HCEC 1CT (cell line): ENCODE measurements at places on chromosomes 7 and 10.

DNA sequence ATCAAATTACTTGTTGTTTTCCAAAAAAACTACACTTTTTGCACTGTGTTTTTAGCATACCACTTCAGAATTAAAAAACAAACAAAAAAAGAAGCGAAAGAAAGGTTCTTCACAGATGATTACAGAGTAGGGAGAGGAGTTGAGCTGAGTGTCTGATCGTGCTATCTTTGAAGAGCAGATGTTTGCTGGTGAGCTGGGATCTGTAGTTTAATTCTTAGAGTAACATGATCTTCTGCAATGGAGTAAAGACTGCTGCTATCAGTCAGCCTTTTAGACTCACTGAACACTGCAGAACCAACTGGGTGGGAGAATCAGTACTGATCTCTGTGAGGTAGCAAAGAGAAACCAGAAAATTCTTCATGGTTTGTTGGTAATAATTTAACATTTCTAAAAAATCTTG is 1197.8 kb upstream of the SORCS1 start:
- no peak for DNase-seq

DNA sequence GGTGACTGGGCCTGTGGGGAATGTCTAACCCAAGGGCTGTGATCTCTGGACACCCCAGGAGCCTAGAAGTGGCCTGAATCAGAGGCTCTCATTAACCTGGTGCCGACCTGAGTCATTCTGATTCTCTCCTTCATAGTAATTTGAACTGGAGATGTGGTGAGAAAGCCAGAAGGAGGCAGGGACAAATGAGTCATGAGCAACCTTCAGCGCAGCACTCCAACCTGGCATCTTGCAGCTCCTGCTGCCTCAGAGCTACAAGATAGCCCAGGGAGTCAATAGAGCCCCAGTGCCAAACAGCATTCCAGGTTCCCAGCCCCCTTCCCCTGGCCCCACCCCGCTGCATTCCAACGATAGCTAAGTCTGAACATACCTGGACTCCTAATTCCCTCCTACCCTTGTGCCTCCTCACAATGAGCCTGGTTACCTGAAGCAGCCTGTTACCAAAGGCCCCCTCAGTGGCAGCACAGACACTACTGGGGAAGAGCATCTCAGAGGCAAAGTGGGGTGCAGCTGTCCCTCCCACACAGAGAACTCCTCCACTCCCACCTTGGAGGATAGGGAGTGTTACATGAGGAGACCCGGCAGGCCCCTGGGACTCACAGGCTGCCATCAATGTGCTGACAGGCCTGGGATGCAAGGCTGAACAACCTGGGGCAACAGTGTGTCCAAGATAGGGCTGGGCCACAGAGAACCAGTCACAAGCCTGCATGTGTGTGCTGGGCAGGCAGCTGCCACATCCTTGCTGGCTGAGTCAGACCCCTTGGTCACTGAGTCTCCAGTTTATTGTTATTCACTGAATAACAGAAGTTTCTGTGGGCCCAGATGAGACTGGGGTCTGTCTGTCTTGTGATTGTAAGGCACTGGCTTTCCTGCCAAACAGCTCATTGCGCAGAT is 76.8 kb upstream of the LEP start:
- DNase-seq = peak; percentile 84

GRCh38 chr10:33878238-33878786 is 543.8 kb upstream of the NRP1 start:
- no peak for DNase-seq

DNA sequence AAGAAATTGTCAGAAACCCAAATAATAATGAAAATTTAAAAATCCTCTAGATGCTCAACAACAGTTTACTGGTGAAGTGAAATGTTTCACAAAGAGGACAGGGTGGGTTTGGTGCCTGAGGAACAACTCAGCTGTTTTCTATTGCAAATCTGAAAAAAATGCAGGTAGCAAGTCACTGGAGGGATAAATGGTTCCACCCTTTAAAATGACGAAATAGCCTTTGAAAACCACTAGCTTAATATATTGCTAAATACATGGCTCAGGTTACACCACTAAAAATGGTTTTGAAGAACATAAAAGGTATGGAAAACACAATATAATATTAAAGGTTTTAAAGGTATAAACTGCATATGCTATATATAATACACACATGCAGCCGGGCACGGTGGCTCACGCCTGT is 69.5 kb downstream of the LMBR1 start:
- peak; percentile 27 for DNase-seq

DNA sequence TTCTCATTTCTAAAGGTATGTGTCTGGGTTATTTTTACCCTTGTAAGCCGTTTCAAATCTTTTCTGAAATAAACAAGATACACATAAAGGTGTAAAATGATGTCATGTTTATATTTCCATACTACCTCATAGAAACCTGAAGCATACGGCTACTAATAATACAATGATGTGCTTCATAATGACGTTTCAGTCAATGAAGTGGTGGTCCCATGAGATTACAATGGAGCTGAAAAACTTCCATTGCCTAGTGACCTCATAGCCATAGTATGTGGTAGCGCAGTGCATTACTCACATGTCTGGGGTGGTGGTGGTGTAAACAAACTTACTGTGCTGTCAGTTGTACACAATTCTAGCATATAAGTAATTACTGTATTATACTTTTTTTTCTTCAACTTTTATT is 24.9 kb downstream of the EPDR1 start:
- no peak for DNase-seq

DNA sequence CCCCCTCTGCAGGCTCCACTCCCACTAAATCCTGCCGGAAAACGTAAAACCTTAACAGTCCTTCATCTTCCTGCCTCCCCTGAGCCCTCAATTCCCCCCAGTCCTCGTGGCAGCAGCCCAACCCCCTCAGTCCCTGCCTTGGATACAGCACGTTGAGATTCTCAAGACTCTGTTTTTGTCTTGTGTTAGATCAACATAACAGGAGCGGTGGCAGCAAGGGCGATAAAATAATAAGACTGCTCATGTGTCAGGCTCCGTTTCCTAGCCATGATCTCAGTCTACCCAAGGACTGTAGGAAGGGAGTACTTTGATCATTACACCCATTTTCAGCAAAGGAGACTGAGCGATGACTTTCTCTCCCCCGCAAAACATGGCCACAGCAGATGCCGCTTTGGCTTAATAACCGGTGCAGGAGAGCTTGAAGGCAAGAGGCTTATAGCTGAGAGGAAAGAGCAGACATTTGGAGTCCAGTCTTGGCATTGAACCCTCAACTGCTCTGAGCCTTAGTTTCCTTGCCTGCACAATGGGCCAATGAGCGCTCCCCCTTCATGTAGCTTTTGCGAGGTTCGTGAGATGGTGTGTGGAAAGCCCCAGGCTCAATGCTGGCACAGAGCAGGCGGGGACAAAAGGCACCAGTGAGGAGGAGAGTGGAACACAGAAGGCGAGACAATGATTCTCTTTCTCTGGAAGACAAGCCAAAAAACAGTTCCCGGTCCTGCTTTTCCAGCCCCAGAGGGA is 42.1 kb upstream of the PCBD1 start:
- DNase-seq = no peak

- no peak for DNase-seq
Measured at GRCh38 chr7:13801669-13802068, 187.8 kb downstream of the ETV1 start.

GRCh38 chr10:6578795-6579182 is 1.3 kb downstream of the PRKCQ start:
- no peak for DNase-seq

DNA sequence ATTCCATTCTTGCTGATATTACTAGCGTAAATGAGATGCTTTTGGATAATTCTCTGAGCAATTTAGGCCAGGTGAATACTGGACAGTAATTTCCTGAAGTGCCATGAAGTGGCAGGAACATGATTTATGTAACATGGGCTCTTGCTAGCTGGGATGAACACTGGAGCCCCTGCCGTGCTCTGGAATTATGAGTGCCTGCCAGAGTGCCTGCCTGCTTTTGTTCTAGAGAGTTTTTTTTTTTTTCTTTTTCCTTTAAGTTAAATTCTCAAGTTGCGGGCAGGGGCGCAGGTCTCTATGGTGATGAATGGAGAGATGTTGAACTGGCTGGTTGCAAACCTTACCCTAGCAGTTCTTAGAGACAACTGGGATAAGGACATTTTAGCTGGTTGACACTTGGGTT is 165.9 kb downstream of the AUTS2 start:
- no peak for DNase-seq

- DNase-seq = no peak
Measured at GRCh38 chr10:642186-642890, 47.1 kb downstream of the DIP2C start.

DNA sequence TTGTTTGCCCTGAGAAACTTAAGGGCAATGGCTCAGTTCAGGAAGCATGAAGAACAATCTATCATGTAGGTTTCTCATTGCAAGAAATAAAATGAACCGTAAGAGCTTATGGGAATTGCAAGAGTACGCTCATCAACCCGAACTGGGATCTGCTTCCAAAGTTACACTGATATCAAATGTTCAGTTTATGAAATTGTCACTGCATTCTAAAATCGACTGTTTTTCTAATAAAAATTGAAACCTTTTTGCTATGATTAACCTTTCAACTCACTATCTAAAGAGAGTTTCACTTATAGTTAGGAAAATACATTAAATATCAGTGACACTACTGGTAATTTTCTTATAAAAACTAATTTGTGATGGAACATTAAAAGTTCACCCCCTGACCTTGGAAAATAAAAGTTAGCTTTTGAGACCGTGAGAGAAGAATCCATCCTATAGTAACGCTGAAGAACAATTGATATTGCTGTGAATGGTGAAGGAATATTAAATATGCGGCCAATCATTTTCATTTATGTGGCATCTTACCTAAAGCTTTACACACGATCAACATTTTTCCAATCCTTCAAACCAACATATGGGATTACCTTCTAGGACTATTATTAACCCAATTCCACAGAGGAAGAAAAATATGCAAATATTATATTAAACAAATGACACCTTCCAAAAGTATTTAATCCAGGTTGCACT is 2.2 kb downstream of the MEOX2 start:
- no peak for DNase-seq

DNA sequence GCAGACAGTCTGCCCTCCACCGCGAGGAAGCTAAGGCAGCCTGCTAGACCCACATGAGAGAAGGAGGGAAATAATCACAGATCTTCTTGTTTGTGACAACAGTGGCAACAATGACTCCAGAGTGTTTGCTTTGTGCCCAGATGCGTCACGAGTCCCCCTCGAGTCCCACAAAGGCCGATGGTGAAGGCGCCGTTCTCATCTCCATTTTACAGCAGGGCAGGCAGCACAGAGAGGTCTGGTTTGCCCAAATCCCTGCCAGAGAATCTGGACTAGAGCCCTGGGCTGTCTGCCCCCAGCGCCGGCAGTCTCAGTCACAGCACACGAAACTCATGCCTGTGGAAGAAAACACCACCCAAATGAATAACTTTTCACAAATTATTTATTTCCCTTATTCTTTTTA is 38.1 kb downstream of the KIAA1549 start:
- no peak for DNase-seq

- no peak for DNase-seq
Measured at GRCh38 chr10:75540981-75541380, 109.6 kb downstream of the LRMDA start.

- no peak for DNase-seq
Measured at GRCh38 chr10:24965051-24965450, 12.6 kb upstream of the PRTFDC1 start.
